ENCODE measurements at places on chromosomes 7 and 10.

GRCh38 chr10:94194256-94194655 is 168.5 kb downstream of the NOC3L start:
- no peak for DNase-seq

GRCh38 chr10:14692344-14693076 is 82.2 kb downstream of the FAM107B start:
- DNase-seq: no peak

GRCh38 chr10:62266611-62267010 is 2.0 kb downstream of the RTKN2 start:
- DNase-seq: no peak

GRCh38 chr7:107070710-107071109 is 26.2 kb downstream of the PRKAR2B start:
- no peak for DNase-seq

DNA sequence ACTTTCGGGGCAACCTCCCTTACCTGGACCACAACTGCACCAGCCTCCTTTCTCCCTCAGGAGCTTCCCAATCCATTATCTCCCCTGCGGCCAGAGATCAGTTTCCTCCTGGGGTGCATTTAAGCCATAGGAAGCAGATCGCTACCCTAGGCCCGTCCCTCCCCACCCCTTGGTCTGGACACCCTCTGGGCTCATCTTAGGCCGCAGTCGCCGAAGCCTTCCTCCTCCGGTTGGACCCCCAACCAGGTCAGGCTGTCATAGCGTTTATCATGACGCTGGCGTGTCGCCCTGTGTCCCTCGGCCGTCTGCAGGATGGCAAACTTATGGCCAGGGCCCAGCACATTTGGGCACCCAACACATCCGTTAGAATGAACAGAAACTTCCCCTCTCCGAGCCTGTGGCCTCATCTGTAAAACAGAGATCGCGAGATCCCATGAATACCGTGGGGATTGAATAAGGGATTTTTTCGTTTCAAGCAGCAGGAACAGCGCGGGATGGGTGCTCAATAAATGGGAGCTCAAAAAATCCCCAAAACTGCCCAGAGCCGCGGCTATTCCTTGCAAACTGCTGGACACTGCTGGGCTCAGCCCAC is 669 bp upstream of the AP5Z1 start:
- DNase-seq: no peak

GRCh38 chr10:104937567-104937966 is 296.5 kb downstream of the SORCS3 start:
- no peak for DNase-seq

DNA sequence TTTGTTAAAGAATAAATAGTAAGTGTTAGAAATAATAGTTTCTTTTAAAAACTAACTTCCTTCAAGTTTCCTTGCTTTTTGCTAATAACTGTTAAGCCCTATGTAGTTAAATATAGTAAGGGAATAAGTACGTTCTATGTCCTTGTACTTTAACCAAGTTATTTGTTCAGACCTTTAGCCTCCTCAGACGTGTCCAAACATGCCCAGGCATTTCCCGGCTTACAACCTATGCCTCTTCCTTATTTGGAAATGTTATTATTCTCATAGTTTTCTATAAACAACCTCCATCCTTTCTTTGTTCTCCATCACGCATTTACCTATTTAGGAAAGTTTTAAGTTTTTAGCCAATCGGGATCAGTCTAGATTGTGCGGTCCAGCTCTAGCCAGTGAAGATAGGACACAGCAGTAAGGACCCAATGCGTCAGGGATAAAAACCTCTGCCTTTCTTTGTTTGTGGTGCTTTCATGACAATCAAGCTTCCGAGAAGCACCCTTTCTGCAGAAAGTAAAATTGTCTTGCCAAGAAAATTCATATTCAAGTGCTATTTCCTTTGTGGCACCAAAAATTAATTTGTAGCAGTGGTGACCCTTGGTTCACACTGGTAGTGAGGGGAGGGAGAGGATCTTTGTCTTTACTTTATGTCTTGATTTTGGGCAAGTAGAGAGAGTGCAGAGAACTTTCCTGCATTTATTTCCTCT is 851.3 kb upstream of the POM121L12 start:
- DNase-seq: no peak

- no peak for DNase-seq
These were observed 130.5 kb upstream of the C1QL3 start for GRCh38 chr10:16652154-16652553.

DNA sequence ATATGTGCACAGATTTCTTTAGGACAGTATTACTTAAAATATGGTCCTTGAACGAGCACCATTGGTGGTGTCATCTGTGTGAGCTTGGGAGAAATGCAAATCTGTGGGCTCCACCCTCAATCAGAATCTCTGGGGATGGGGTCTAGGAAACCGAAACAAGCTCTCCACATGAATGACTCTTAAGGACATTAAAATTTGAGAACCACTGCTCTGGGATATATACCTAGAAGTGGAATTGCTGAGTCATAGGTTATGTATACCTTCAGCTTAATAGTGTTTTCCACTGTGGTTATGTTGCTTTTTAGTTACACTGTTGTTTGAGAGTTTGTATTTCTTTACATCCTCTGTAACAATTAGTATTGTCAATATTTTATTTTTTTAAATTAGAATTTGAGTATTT is 24.0 kb downstream of the ZNRF2 start:
- DNase-seq: no peak

DNA sequence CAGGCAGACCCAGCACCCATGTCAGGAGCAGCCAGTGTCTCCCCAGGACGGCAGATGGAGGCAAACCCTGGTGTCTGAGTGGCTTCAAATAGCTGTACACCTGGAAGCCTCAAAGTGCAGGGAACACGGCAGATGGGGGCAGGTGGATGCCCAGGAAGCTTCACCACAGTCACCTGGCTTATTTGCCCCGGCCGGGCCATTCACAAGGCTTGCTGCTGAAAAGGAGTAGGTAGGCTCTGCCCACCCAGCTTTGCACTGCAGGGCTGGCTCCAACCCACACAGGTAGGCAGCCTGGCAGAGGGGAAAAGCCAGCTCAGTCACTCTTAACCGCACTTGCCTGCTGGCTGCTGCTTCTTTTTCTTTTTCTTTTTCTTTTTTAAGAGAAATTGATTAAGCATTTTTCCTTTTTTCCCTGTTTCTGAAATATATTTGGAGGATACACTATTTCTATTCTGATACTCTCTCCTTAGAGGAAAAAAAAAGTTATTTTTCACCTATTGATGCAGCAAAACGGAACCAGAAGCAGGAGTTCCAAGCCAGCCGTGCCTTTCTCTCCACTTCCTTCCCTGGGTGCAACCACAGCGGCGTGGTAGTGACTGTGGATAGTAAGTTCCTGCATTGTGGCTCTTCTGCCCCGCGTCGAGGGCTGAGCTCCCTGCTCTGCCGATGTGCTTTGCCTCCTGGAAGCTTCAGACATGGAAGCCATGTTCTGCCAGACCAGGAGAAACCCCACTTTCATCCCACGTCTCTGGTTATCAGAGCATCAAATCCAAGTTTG is 118.3 kb downstream of the KLF6 start:
- no peak for DNase-seq

- DNase-seq: no peak
These were observed 25.7 kb upstream of the FBXW4 start for GRCh38 chr10:101720606-101721230.

GRCh38 chr10:35184527-35185171 is 58.0 kb downstream of the CREM start:
- DNase-seq: peak; percentile 2

DNA sequence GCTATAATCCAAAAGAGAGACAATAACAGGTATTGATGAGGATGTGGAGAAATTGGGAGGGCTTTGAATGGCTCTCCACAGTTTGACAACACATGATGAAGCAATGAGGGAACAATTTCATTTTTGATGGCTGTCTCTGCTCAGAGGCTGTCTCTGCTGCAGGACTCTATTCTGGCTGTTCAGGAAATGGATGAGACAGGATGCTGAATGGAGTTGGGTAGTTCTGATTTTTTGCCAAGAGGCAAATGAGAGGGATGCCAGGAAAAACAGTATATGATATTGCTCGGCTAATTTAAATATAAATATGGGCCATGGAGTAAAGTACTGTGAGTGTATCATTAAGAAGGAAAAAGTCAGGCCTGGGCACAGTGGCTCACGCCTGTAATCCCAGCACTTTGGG is 16.8 kb downstream of the APBB1IP start:
- DNase-seq: no peak
